ENCODE measurements at places on chromosomes 6 and 20.

DNA sequence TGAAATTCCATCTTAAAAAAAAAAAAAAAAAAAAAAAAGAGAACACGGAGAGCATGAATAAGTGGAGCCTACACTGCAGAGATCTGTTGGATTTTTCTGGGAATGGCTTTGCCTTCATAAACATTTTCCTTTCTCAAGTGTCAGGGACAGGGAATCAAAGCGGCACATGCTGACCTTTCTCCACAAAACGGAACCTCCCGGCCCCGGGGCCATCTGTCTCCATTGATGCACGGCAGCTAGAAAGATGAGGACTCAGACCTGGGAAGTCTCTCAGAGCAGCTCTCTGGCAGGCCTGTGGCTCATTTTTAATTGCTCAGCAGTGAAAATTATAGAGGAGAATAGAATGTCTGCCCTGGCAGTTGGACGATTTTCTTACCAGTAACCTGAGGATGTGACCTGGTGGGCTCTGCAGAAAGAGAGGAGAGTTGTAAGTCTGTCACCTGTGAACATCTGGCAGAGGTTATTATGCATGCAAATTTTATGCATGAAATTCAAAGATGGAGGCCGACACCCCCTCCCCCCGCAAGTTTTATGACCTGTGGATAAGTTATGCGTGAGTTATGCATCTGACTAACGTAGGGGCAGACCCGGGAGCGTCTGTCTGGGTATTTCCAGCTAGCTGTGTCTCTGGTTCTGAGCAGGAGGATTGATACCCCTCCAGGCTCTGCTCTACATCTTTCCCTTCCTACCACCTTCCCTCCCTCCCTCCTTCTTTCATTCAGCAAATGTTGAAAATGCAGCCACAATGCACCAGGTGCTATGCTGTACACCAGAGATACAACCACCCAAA is 352.5 kb downstream of the CDH26 start:
- DNase-seq = no peak

GRCh38 chr6:45044086-45044485 is 284.0 kb upstream of the RUNX2 start:
- no peak for DNase-seq

DNA sequence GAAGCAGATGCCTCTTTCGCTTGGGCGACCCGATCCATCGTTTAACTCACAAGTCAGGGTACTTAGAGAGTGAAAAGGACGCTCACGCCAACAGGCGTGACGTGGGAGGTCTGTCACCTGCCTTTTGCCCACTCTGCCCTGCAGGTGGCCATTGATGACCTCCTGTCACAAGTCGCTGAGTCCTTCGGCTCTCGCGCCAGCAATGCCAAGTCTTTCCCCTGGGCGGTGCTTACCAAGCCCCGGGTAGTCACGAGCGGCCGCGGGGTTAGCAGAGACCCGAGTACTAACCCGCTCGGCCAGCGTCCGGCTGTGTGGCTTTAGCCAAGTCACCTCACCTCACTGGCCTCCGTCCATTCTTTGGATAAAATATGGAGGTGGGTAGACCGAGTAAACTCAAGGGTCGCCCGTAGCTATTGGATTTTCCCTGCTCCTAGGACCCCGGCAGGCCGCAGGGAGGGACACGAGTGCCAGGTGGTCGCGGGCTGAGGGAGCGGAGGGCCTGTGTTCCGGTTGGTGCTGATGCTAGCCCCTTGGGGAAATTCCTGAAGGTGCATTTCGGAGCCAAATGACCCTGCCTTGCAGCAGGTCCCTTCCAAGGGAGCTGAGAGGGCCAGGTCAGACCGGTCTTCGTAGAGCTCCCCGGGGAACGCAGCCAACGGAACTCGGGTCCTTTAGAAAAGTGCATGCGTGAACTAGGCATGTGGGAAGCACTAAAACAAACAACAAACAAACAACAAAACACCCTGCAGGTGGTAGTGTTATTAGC is 668 bp downstream of the PKIB start:
- DNase-seq = no peak

DNA sequence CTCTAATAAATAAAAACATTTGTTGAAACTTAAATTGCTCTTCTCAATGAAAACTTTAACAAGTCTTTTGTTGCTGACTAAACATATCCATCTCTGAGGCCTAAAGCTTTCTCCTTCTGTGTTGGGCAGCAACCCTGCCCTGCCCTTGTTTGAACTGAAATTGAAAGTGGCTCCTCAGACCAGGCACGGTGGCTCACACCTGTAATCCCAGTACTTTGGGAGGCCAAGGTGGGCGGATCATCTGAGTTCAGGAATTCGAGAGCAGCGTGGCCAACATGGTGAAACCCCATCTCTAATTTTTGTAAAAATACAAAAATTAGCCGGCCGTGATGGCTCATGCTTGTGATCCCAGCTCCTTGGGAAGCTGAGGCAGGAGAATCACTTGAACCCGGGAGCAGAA is 29.2 kb upstream of the GNRH2 start:
- DNase-seq = no peak

DNA sequence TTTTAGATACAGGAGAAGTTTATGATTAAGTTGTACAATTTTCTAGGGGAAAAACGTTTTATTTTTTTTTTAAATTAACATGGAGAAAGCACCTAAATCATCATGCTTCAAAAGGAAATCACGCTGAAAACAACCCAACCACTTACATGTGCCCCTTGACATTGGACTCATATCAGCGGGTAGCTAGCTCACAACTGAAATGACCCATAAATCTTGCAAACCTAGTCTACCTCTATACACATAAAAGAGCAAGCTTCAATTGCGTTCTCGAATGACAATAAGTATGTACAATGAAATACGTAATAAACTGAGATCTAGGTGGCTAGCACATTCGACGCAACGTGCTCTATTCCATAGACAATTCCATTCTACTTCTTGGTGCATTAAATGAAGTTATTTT is 722.9 kb upstream of the AGPAT4 start:
- no peak for DNase-seq

DNA sequence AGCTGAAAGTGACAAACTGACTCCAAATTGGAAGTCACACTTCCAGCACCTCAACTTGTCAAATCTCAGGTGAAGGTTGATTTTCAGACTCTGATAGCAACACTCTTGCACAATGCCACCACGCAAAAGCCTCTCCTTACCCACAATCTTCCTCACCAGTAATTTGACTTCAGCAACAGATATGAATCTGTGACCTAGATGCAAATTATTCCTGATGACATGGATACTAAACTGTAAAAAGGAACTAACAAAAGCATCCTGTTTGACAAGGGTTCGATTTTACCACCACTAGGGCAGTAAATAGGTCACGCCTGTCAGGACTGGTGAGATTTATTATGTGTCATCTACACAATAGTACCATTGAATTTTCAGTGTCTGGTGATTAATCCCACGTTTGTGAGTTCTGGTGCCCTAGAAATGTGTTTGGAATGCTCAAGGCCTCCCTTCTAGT is 134.4 kb upstream of the COL21A1 start:
- no peak for DNase-seq

- no peak for DNase-seq
Observed at GRCh38 chr20:62897666-62898065, 28.6 kb downstream of the DIDO1 start.

- DNase-seq = no peak
Observed at GRCh38 chr6:75752365-75752764, 3.3 kb downstream of the MYO6 start.

DNA sequence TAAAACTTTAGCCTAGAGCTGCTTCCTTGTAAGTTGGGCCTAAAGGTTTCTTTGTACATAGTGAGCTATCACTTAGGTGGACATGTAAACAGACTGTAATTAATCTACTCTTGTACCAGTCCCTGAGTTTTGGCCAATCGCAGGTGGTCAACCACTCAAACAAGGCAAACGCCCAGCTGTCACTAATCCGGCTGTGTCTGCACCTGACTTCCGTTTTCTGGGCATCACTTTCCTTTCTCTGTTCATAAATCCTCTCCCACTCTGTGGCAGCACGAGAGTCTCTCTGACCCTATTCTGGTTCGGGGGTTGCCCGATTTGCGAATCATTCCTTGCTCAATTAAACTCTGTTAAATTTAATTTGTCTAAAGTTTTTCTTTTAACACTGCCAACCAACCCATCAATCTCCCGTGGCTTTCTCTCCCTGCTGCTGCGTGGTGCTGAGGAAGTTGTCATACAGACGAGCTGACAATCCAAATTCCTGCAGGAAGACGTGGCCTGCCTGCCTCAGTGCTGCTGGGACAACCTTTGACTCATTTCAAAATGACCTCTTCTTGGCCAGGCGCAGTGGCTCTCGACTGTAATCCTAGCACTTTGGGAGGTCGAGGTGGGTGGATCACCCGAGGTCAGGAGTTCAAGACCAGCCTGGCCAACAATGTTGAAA is 206.3 kb downstream of the QKI start:
- no peak for DNase-seq
